ENCODE measurements at places on chromosomes 3 and 15.

DNA sequence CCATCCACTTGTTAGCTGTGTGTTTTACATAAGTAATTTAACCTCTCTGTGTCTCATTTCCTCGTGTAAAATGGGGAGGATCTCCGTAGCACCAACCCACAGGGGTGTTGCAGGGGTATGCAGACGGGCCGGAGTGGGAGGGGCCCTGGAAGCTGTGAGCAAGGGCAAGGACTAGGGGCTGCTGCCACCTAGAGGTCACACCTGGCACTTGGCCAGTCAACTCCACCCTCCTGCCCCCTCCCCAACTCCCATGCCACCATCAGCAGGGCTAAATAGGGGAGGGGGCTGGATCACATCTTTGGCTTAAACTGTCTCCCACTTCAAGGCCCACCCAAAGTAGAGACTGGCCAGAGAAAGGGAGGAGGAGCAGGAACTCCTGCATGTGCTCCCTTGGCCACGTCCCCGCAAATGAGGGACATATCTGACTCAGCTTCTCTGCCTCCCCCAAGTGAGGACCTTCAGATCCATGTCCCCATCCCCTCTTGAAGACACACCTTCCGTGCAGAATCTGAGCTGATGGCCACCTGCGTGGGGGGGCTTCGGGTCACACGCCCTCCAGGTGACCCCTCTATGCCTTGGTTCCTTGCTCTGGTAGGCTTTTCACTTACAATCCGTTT, 2.6 kb downstream of the CCDC9B start:
- DNase-seq = peak; percentile 64

- DNase-seq = no peak
These were observed 5.9 kb upstream of the RBP2 start for GRCh38 chr3:139482206-139482605.

GRCh38 chr15:89370120-89370977, 35.7 kb upstream of the POLG start:
- no peak for DNase-seq

- no peak for DNase-seq
These were observed 13.3 kb upstream of the PAQR9 start for GRCh38 chr3:142976621-142977398.

- no peak for DNase-seq
These were observed 71.0 kb downstream of the ADAMTS7 start for GRCh38 chr15:78739996-78740903.

- DNase-seq = no peak
These were observed 393.6 kb upstream of the TPM1 start for GRCh38 chr15:62648954-62649353.

DNA sequence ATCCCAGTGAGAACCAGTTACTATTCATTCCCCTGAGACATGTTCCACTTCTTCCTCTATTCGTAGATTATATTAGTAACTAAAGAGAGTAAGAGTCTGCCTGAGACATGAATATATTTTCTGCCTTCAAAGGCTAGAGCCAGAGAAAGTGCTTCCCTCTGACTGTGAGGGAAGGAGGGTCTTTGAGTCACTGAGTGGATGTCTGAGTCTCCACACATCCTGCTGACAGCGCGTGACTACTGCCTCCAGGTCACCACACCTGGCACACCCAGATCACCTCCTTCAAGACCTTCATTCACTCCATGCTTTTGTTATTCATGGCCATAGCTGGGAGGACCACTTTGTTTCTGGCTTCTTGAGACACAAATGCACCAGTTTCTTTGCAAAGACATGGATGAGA, 135.6 kb downstream of the SOX2 start:
- no peak for DNase-seq

- no peak for DNase-seq
These were observed 55.2 kb downstream of the PLD1 start for GRCh38 chr3:171755015-171755589.

- no peak for DNase-seq
These were observed 34.5 kb downstream of the PIK3CB start for GRCh38 chr3:138800248-138800647.
